ENCODE measurements at places on chromosomes 6 and 20. TPM values are rescaled to one million over a fixed set of nuclear protein-coding genes. Genes with fewer than 3 reads are reported as not detected.

The TDRD6 gene
- total RNA-seq = 0.12 TPM

DNA sequence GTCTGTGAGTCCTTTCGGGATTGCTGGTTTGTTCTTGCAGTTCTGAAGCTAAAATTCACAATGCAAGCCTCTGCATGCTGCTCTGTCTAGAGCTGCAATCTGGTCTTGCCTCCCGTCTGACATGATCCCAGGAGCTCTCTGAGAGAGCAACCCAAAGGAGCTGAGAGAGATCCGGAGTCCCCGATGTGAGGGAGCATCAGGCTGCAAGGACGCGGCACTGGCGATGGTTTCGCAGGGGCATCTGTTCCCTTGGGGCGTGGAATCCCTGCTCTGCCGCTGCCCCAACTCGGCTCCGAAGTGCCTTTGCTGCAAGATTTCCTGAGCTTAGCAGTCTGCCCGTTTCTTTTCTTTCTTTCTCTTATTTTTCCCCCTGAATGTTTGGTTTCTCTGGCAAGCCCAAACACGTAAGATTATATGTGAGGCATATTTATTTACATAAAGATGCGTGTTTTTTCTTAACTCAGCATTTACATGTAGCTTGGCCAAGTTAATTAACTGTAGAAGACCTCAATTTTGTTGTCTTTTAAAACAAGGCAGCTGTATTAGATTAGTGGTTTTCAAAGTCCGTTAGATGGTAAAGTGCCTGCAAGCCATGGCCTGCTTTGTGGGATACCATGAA, 873.0 kb downstream of the KIF16B start:
- DNase-seq = no peak

DNA sequence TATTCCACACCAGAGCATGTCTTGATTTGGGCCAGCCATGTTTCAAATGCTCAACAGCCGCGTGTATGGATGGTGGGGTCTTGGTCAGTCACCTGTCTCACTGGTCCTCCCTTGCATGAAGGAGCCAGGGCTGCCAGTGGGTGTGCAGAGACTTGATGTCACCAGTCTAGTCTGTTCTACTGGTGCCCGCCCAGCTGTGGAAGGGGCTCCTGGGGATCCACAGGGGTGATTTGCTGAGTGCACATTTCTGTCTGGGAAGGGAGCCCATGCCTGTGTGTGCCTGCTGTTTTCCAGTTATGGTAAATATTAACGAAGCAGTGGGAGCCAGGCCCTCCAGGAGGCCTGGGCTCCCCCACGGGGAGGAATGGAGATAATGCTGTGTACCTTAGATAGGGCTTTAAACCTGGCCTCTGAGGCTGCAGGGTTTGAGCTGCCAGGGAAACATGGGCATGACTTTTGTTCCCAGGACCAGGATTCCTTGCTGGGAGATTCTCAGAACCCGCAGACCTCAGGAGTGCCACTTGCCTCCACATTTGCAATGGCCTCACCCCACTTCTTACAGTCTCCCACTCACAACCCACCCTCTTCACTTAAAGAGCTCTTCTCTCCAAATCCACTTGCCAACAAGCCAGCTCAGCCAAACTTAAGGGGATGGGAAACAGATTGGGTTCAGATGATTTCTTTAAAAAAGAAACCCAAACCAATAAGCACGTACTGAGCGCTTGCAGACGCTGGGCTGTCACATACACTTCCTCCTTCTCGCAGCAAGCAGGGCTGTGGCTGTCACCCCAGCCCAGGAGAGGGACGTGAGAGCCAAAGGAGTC, 54.1 kb downstream of the VEGFA start:
- DNase-seq = no peak

GRCh38 chr6:5173810-5174209, 86.9 kb downstream of the LYRM4 start:
- no peak for DNase-seq

- no peak for DNase-seq
Observed at GRCh38 chr6:2081155-2082138, 164.0 kb downstream of the GMDS start.

The TBX18 gene
- 5.4 TPM for total RNA-seq

The CYP39A1 gene
- 13.1 TPM for total RNA-seq

DNA sequence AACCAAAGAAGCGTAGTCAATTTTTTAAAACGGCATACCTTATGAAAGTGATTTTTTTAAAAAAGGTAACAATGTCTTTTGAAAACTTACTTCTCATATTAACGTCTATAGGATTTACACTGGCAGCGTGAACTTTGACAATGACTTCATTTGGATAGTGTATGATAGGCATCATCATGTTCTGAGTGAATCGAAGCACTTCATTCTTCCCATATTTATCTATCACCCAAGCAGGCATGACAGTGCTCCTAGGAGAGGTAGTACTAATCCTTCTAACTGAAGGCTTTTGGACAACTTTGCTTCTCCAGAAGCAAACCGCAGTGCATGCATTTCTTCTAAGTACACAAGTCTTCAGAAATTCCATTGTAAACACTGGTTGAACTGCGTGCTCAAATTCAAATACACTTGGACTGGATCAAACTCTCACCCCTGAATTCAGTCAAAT, 618 bp downstream of the RTN4IP1 start:
- no peak for DNase-seq

GRCh38 chr20:10984294-10984693, 310.5 kb upstream of the JAG1 start:
- DNase-seq = no peak

The C20orf96 gene
- total RNA-seq = 2.2 TPM

- DNase-seq = no peak
Observed at GRCh38 chr20:54545676-54546358, 70.4 kb downstream of the DOK5 start.

GRCh38 chr20:39674842-39675241, 712.7 kb downstream of the DHX35 start:
- DNase-seq = no peak

- no peak for DNase-seq
Observed at GRCh38 chr6:43020847-43021246, 576 bp upstream of the RRP36 start.

The BPI gene
- total RNA-seq = 0.63 TPM

The GABRR1 gene
- total RNA-seq = not detected

DNA sequence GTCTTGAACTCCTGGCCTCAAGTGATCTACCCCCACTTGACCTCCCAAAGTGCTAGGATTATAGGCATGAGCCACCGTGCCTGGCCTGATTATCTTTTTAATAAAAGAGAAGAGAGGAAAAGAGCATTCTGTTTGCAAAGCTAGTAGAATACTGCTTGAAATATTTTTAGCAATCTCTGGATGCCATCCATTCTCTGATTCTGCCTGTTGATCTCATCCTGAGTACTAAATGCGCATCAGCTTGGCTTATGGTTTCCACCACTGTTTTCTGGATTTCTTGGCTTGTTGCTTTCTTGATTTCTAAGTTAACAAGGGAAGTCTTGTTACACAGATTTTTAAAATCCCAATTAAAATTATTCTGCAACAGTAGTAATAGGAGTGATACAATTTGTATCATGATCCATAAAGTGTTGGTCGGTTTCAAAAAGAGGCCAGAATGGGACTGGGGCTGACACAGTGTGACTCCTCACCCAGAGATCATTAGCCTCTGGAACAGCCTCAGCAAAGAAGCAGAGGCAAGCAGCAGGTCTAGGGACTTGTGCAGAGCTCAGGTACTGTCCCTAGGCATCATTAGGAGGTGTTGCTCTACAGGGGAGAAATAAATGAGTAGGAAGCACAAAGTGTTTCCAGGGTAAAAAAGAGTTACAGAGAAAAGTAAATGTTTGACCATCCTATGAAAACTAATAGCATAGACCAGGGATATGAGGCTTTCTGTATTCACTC, 17.8 kb upstream of the SLC16A10 start:
- DNase-seq = no peak

The KCNG1 gene
- 1.2 TPM for total RNA-seq

GRCh38 chr6:116384727-116385458, 14.1 kb downstream of the DSE start:
- no peak for DNase-seq

The HLA-DRB1 gene
- 99.3 TPM for total RNA-seq

GRCh38 chr6:71197267-71197666, 91.3 kb upstream of the OGFRL1 start:
- DNase-seq = no peak

GRCh38 chr6:44126320-44127149, 717 bp downstream of the MRPL14 start:
- peak; percentile 43 for DNase-seq

The PNPLA1 gene
- 0.37 TPM for total RNA-seq

- no peak for DNase-seq
Observed at GRCh38 chr20:21312813-21313474, 9.8 kb downstream of the XRN2 start.

- DNase-seq = no peak
Observed at GRCh38 chr6:98452685-98453084, 381.7 kb upstream of the POU3F2 start.

The TFAP2A gene
- total RNA-seq = not detected

The CD93 gene
- 104 TPM for total RNA-seq

DNA sequence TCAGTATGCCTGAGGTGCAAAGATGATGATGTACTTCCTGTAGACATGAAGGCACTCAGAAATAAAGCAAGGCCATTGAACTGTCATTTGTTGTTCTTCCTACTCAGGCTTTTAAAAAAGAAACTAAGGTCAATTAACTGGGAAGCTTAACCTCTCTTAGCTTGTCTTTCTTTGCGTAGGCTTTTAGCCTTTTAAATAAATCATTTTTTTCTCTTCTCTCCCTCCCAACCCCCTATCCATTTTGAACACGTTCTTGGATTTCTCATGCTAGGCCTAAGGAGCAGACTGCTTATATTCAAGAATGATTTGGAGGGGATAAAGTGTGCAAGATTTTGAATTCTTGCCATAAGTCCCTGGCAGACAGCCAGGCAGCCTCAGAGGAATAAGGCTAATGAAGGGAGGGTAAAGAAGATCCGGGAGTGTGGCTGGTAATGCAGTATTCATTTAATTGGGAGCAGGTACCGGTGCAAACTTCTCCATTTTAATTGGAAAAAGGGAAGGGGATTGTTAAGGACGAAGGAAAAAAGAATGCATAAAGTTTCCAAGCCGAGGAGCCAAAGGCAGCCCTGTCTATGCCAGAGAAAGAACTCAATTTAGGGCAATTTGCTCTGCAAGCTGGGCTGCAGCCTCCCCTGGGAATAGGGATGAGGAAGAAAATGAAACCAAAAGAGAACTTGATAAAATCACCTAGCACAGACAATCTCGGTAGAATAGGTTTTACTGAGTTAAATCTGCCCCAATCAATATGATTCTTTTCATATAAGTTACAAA, 343.8 kb upstream of the MMS22L start:
- no peak for DNase-seq

DNA sequence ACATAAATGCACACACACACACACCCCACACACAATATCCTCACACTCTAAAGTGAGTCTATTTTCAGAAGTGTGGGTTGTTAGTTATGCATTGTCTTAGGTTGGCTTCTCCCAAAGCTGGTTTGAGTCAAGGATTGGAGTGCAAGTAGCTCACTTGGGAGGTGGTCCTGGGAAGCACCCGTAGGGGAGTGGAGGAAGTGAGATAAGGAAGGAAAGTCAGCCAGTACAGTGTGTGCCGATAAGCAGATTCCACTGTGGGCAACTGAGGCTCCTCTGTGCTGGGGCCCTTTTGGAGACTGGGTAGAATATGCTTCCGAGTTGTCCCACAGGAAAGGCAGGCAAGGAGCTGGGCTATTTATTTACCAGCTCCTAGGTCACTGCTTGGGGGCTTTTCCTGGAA, 67.2 kb downstream of the PLCB4 start:
- no peak for DNase-seq

- no peak for DNase-seq
Observed at GRCh38 chr6:30060606-30061091, 416 bp upstream of the POLR1H start.

- DNase-seq = no peak
Observed at GRCh38 chr6:45200510-45200909, 127.6 kb upstream of the RUNX2 start.

DNA sequence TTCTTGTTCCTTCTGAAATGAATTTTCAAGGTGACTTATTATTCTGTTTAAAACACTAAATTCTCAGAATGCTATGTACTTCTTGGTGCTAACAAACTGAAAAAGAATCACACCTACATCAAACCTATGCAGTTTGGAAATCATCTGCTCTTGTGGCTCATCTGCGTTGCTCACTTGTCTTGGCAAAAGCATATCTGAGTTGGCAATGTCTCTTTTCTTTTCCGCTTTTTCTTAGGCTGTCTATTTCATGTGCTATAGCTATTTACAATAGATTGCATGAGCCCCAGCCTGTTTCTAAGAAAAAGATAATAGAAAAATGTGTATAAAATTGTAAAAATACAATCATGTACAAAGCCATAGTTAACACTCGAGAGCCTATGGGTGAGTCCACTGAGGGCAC, 348.9 kb upstream of the AGPAT4 start:
- no peak for DNase-seq
